ENCODE measurements at places on chromosomes 4 and X. TPM values are rescaled to one million over a fixed set of nuclear protein-coding genes. Genes with fewer than 3 reads are reported as not detected.

GRCh38 chr4:79253924-79254323, 71.9 kb downstream of the NAA11 start:
- no peak for DNase-seq

DNA sequence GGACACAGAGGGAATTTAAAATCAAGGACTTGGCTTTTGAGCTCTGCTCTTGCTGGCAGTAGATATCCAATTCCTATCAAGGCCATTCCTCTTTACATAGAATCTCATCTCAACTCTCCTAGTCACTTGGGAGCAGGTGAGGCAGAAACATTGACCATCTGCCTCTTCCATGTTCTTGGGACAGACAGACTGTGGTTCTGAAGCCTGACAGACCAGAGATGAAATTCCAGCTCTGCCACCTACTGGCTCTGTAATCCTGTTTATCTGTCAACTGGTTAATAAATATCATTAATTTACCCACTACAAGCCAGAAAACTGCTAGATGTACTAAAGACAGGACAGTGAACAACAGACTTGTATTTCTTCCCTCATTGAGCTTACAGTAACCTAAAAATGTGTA, 300.8 kb downstream of the ADGRL3 start:
- DNase-seq: no peak

DNA sequence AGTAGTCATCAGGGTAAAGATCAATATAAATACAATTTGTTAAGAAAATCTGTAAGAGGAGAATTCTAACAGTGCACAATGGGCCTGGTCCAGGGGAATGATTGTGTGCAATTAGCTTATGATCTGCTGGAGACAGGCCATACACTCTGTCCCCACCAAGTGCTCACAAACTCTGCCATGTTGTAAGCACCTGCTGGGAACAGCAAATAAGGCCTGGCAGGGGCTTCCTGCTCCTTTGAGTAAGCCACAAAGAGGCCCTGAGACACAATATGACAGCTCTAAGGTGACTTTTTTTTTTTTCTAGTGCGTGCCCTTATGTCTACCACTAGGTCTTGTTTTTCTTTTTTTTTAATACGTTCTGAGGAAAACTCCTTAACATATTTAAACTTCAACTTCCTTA, 866.3 kb upstream of the PCDH7 start:
- DNase-seq: no peak

GRCh38 chr4:14234307-14234706, 606.8 kb upstream of the BOD1L1 start:
- DNase-seq: no peak

GRCh38 chr4:127648061-127648460, 15.3 kb downstream of the INTU start:
- no peak for DNase-seq

DNA sequence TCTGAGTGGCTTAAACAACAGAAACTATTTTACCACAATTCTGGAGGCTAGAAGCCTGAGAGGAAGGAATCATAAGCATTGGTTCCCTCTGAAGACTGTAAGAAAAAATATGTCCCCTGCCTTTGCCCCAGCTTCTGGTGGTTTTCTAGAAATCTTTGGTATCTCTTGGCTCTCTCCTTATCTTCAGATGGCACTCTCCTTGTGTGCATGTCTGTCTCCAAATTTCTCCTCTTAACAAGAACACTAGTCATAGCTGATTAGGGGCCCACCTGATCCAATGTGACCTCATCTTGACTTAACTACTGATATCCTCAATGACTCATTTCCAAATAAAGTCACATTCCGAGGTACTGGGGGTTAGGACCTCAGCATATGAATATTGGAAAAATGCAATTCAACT, 635.0 kb upstream of the NR3C2 start:
- DNase-seq: no peak

DNA sequence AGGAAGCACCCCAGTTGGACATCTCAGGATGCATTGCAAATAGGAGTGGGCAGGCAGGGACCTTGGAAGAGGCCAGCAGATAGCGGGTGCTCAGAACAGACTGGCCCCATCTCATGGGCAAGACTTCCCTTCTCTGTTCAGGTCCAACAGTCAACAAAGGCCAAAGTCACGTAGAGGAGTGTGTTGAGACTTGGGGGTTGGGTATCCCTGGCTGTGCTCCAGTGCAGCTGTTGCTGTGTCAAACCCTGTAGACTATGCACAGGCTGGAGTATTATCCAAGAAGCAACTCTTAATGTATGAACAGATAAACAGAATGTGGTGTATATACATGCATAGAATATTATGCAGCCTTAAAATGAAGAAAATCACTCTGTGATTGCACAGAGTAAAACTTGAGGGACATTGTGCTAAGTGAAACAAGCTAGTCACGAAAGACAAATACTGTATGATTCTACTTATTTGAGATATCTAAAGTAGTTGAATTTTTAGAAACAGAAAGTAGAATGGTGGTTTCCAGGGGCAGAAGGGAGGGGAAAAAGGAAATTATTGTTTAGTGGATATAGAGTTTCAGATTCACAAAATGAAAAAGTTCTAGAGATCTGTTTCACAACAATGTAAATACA, 192.1 kb upstream of the LCORL start:
- no peak for DNase-seq

DNA sequence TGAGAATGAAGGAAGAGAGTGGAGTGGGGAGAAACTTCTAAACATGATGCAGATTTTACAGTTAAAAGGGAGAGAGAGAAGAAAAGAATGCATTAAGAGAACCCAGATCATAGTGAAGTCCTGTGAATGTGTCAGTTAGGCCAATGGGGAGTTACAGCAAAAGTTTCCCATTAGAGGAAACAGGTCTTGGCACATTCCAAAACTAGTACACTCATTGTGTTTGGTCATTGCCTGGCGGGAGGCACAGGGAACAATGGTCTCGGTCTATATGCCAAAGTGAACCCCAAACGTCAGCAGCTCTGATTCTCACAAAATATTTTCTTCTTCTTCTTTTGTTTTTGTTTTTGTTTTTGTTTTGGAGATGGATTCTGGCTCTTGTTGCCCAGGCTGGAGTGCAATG, 284.5 kb upstream of the CTSO start:
- DNase-seq: no peak

- DNase-seq: no peak
These were observed 806.3 kb downstream of the STIM2 start for GRCh38 chr4:27666943-27667342.

DNA sequence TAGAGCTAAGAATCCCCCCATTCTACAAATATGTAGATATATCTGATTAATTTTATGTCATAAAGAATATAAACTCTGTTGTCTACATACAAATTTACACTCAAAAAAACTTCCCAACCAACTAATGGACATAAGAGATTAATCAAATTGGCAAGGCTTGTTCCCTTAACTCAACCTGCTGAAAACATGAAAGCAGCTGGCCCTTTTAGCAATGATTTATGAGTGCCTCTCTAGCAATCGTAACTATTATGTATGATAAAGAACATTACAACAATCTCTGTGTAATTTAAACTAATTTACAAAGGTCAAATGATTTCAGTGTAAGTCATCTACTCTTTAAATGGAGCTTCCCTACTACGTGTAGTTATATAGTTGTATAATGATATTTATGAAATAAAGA, 83.1 kb upstream of the FTHL17 start:
- DNase-seq: no peak

GRCh38 chr4:118035309-118035708, 1.0 kb downstream of the NDST3 start:
- DNase-seq: no peak

DNA sequence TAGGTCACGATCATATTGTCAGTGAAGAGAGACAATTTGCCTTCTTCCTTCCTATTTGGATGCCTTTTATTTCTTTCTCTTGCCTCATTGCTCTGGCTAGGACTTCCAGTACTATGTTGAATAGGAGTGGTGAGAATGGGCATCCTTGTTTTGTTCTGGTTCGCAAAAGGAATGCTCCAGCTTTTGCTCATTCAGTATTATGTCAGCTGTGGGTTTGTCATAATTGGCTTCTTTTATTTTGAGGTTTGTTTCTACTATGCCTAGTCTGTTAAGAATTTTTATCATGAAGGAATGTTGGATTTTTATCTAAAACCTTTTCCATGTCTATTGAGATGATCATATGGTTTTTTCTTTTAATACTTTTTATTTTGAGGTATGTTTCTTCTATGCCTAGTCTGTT, 152.3 kb upstream of the MAD2L1 start:
- no peak for DNase-seq

GRCh38 chr4:48222491-48222890, 47.1 kb downstream of the TEC start:
- DNase-seq: no peak

DNA sequence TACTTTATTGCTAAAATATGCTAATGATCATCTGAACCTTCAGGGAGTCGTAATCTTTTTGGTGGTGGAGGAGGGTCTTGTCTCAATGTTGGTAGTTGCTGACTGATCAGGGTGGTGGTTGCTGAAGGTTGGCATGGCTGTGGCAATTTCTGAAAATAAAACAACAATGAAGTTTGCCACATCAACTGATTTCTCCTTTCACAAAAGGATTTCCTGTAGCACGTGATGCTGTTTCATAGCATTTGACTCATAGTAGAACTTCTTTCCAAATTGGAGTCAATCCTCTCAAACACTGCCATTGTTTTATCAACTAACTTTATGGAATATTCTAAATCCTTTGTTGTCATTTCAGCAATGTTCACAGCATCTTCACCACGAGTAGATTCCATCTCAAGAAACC, 19.3 kb downstream of the DDIT4L start:
- no peak for DNase-seq

DNA sequence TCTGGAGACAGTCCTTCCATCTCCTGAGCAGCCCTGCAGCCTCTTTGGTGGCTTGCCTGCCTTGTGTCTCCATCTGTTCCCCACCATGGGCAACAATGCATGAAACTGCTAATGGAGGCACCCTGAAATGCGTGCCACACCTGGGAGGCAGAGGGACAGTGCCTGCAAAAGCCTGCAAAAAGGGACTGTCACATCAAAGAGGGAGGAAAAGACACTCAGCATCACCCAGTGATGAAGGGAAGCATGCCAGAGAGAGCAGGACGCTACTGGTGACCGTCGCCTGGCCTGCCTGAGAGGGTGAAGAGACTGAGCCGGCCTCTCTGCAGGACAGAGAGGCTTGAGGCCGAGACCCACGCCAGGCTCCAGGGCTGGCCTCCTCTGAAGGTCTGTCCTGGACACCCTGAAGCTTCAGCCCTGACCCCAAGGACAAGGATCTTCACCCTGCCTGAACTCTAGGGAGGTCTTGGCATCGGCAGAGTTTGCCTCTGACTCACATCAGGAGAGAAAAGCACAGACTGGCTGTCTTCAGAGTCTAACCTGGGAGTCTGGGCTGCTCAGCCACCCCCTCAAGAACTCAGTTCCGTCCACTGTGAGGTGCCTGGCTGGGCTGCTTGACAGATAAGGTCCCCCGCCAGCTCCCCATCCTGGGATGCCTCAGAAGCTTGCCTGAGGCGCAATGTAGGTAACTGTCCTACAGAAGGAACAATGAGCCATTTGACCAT, 8.1 kb downstream of the ACSL1 start:
- DNase-seq: no peak

DNA sequence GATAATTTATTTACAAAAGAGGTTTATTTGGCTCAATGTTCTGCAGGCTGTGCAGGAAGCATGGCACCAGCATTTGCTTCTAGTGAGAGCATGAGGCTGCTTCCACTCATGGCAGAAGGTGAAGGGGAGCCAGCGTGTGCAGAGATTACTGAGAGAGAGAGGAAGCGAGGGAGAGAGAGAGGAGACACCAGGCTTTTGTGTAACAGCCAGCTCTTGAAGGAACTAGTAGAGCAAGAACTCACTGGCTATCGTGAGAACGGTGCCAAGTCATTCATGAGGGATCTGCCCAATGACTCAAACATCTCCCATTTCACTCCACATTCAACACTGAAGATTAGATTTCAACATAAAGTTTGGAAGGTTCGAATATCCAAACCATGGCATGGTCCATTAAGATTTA, 12.7 kb downstream of the GUCY1A1 start:
- DNase-seq: no peak

GRCh38 chr4:157840034-157840433, 332.8 kb downstream of the GASK1B start:
- no peak for DNase-seq

DNA sequence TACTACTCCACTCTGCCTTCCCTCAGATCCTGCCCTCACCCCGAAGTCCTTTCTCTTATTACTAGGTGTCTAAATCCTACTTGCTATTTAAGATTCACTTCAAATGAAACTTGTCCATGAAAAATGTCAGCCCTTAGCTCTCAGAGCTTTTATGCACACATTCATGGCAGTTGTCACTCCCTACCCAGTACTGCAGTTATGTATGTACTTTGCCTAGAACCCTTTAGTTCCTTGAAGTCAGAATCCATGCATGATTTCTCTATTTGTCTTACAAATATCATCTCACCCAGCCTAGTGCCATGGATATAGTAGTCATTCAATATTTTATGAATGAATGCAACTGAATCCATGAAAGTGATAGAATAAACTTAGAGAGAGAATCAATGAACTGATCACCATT, 3.3 kb upstream of the EPGN start:
- DNase-seq: no peak

DNA sequence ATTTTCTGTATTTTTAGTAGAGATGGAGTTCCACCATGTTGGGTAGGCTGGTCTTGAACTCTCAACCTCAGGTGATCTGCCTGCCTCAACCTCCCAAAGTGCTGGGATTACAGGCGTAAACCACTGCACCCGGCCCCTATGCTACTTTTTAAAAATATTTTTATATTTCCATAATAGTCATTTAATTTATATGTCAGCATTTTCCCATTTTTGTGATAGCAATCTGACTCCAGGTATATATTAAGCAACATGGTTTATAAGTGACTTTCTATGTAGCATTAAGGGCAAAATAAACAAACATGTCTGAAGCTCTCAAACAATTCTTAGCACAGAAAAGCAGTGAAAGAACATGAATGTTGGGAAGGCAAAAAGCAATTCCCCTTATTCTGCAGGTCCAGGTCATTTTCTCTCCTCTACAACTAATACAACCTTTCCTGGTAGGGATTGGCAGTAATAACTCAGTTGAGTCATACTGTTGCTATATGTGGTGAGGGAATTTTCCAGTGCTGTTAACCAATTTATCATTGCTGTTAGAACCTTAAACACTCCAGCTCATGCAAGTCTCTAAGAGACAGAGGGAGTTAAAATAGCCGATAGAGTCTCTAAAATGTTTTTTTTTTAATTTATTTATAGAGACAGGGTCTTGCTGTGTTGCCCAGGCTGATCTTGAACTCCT, 24.0 kb downstream of the SMIM14 start:
- no peak for DNase-seq

DNA sequence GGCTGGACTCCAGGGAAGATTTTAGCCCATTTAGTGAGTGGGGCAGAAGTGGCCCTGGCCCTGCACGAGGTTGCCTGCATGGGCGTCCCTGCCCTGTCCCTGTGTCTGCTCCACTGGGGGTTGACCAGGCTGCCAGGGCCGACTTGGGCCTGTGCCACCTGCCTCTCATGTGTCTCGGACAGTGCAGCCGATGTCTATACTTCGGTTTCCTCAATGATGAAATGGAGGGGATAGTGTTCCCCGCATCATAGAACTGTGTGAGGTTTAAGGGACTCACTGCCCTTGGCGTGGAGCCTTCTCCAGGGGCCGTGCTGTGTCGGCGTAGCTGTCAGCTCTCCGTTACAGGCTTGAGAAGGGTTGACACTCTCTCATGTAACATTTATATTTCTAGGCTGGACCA, 27.0 kb upstream of the MSANTD1 start:
- no peak for DNase-seq

The STARD8 gene
- total RNA-seq: 0.86 TPM

The STATH gene
- total RNA-seq: not detected

The GAGE12H gene
- not detected for total RNA-seq

The RTL3 gene
- total RNA-seq: not detected

The SHROOM4 gene
- not detected for total RNA-seq

The HERC5 gene
- 18.6 TPM for total RNA-seq

The MAOB gene
- not detected for total RNA-seq

The PGAM4 gene
- not detected for total RNA-seq

The MAGEA4 gene
- total RNA-seq: not detected

The PLS3 gene
- 0.14 TPM for total RNA-seq

The GC gene
- not detected for total RNA-seq

The ASB9 gene
- not detected for total RNA-seq

Data from CD4-positive, alpha-beta memory T cell (primary cell).